ENCODE measurements at places on chromosomes 12 and 14.

DNA sequence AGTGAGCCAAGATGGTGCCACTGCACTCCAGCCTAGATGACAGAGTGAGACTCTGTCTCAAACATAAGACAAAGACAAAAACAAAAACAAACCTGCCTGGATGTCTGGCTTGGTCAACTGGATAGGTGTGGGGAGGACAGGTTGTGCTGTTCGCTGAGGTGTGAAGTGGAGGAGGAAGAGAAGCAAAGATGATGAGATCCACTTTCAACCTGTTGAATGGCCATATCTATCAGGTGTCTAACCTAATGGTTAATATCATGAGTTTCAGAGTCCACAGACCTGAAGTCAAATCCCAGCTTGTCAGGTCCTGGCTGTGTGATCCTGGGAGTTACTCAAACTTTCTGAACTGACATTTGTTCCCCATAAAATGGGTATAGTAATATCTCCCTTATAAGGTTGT, 9.7 kb upstream of the CCDC177 start:
- no peak for DNase-seq

DNA sequence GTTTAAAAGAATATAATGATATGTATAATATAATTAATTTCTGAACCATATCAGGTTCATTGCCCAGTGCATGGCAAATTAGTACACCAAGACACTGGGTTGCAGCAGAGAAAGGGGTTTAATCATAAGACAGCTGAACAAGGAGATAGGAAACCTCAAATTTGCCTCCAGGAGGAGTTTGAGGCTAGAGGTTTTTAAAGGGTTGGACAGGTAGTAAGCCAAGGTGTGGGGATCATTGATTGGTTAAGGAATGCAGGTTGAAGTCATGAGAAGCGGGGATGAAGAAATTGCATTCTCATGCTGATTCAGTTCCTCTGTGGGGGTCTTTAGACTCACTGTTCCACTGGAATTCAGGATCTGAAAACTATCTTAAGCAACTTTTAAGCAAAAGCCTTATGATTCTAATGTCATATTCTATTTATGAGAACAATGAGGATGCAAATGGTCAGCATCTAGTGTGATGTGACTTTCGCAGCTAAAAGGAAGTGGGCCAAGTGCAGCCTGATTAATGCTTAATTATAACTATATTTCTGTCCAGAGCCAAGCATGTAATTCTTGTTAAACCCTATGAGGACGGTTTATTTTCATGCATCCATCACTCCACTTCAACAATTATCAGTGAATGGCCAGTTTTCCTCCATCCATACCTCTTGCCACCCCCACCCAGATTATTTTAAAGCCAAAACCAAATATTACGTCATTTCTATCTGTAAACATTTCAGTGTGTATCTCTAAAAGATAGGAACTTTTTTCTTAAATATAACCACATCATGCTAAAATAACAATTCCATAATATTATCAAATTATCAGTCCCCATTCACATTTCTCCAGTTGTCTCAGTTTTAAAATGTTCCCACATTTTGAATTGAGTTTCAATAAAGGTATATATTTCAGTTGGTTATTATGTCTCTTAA, 14.9 kb downstream of the RNF212B start:
- no peak for DNase-seq

DNA sequence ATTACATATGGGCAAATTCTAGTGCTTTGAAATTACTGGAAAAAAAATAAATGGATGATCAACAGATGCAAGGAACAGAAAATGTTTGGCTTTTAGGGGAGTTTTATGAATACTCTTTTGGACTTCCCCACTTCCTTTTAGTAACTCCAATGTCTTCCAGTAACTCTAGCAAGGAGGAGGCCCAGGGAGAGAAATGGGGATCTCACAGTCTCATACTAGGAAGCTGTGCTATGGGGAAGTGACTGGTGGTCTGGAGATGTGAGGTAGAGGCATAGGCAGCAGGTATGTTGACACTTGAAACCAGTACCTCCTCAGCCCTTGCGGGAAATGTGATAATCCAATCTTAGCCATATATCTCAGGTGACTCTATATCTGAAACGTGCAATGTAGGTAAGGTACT, 68.1 kb downstream of the CRADD start:
- no peak for DNase-seq

- no peak for DNase-seq
Observed at GRCh38 chr12:65845751-65846537, 21.7 kb downstream of the HMGA2 start.

Measured in CD4-positive, alpha-beta T cell treated with Interleukin-21 for 1 hour (primary cell).